ENCODE measurements at places on chromosomes 4 and X. TPM values are rescaled to one million over a fixed set of nuclear protein-coding genes. Genes with fewer than 3 reads are reported as not detected.

DNA sequence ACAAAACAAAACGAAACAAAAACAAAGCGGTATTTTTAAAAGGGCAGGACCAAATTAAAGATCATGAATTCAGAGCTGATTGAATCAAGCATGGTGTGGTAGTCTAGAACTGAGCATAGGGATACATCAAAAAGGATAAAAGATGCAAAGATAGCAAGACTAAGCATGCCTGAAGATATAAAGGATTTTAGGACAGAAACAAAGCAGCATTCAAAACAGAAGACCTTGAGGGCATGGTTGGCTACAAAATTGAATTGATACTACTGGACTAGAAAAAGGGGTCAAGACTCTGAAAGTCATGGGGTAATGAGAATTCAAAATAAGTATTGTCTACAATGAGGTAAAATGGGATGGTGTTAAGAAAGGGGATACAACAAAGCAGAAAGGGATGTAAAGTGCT is 41.6 kb downstream of the RAB33A start:
- no peak for DNase-seq

TLR1 gene
- 0.07 TPM for total RNA-seq

MAGEA11 gene
- total RNA-seq: not detected

DNA sequence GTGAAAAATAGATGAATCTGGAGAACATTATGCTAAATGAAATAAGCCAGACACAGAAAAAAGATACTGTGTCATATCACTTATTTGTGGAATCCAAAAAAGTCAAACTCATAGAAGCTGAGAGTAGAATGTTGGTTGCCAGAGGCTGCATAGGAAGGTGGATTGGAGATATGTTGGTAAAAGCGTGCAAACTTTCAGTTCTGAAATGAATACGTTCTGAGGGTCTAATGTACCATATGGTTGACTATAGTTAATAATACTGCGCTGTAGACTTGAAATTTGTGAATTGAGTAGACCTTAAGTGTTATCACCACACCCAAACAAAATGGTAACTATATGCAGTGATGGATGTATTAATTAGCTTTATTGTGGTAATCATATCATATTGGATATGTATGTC is 45.0 kb upstream of the UPRT start:
- no peak for DNase-seq

CXCL8 gene
- not detected for total RNA-seq

FANCB gene
- 1.3 TPM for total RNA-seq

DNA sequence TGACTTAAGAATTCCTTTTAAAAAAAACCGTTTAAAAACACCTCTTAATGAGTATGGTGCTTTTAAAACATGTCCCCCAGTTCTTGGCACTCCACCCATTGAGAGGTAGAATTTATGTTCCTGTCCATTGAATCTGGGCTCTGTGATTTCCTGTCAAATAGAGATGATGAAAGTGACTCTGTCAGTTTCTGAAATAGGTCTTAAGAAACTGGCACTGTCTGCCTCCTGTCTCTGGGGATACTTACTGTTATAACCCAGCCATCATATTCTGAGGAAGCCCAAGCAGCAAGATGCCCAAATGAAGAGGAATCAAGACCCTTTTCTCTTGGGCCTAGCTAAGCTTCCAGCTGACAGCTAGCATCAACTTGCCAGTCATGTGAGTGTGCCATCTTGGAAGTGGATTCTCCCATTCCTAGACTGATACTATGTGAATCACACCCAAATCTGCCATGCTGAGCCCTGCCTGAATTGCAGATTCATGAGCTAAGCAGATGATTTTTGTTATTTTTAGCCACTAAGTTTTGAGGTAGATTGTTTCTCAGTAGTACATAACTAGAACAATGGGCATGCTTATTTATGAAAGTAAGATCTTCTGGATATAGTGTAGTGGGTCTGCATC is 22.8 kb downstream of the C4orf54 start:
- DNase-seq: no peak

DNA sequence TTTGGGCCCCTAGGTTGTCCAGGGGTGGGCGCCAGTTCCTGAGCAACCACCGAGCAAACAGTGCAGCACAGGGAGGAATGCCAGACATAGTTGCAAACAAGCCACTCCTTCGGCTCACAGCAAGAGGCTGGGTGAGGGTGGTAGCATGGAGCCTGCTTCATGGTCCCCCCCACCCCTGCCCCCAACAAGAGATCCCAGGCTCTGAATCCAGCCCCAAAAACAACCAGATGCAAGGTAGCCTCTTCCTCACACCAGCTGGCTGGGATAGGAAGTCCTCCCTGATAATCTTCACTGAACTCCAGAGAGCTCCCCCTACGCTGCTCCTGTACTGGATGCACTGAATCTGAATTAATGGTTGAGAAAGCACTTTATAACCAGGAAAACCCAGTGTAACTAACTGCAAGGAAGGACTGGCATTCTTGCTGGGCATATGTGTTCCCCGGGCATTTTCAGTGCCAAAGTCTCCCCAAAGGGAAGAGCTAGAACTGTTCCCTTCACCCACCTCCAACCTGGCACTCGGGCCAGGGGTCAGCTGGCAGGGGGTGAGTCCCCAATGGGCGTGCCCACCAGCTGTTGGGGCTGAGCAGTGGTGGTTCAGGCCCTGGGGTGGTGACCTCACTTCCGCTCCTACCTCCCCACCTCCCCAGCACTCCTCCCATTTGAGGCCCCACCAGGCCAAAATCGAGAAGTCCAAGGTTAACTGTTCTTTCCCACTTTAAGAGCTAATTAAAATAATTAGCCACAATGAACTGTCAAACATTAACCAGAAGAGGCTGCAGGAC is 1.5 kb downstream of the ELF4 start:
- DNase-seq: no peak

SYN1 gene
- total RNA-seq: 2.0 TPM

- no peak for DNase-seq
Observed at GRCh38 chr4:18194278-18194677, 172.7 kb upstream of the LCORL start.

- no peak for DNase-seq
Observed at GRCh38 chr4:948936-949300, 16.7 kb downstream of the TMEM175 start.

RGN gene
- 5.7 TPM for total RNA-seq

TMEM192 gene
- total RNA-seq: 7.7 TPM

VEGFC gene
- total RNA-seq: 4.3 TPM

GRCh38 chr4:168188754-168189153 is 96.4 kb downstream of the ANXA10 start:
- DNase-seq: no peak

GRCh38 chr4:72513227-72513626 is 55.8 kb downstream of the ADAMTS3 start:
- no peak for DNase-seq

DNA sequence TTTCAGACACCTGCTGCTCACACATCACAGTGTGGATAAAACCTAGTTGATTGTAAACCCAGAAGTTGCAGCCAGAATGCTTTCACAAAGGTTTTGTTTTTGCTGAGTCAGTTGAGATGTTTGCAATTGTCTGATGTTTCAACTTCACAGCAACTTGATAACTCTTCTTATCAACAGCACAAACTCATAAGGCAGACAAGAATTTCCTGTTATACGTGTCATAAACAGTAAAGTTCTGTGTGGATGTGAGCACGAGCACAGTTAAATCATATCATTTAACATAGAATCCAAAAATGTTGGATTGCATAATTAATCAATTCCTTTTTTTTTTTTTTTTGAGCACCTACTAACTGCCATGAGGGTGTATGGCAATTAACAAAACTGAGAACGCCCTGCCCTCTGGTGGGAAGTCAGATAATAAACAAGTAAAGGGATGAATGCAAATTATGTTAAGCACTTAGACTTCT is 512.2 kb downstream of the PDHA2 start:
- peak; percentile 36 for DNase-seq

CYLC1 gene
- not detected for total RNA-seq

- DNase-seq: no peak
Observed at GRCh38 chr4:30610361-30610760, 109.8 kb upstream of the PCDH7 start.

- DNase-seq: no peak
Observed at GRCh38 chr4:6410664-6411063, 61.8 kb downstream of the PPP2R2C start.

TNMD gene
- total RNA-seq: 4.1 TPM

DNA sequence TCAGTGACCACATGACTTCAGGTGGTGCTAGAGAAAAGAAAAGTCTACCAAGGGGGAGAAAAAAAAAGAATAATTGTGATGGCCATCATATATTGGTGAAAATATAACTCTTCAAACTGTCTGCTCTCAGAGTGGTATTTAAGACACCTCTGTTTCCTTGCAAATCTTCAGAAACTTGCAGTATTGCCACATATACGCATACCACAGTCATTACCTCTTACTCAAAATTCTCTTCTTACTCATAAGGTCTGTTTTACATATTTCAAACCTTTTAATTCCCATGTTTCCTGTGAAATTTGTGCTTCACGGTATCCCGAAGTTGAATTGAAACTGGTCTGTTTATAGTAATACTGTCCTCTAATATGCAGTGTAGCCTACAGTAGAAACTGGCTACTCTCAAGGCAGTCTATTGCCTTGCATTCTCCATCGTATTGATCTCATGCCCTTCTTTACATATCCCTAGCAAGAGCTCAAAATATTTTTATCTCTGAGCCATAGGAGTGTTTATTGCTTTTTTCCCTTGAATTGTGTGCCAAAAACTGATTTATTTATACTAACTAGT is 34.7 kb upstream of the LHFPL1 start:
- DNase-seq: no peak

FLNA gene
- total RNA-seq: 405 TPM

DNA sequence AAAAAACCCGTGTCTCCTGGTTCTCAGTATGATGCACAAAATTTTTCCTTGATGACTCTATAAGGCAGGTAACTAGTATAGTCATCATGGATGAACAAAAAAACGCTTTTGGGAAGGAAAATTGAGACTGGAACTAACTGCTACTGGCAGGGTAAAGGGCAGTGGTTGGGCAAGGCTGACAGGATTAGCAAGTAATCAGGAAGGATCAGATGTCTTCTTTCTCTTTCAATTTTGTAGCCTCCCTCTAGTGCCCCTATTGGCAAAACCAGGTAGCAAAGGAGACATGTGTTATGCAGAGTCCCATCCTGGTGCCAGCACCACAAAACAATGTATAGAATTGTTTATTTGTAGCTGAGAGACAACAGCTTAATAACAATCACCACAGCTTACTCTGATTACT is 12.8 kb upstream of the SLITRK4 start:
- DNase-seq: peak; percentile 27

GRCh38 chr4:1246901-1247863 is 1.7 kb downstream of the CTBP1 start:
- DNase-seq: peak; percentile 32

SLC4A4 gene
- 14.9 TPM for total RNA-seq

DNA sequence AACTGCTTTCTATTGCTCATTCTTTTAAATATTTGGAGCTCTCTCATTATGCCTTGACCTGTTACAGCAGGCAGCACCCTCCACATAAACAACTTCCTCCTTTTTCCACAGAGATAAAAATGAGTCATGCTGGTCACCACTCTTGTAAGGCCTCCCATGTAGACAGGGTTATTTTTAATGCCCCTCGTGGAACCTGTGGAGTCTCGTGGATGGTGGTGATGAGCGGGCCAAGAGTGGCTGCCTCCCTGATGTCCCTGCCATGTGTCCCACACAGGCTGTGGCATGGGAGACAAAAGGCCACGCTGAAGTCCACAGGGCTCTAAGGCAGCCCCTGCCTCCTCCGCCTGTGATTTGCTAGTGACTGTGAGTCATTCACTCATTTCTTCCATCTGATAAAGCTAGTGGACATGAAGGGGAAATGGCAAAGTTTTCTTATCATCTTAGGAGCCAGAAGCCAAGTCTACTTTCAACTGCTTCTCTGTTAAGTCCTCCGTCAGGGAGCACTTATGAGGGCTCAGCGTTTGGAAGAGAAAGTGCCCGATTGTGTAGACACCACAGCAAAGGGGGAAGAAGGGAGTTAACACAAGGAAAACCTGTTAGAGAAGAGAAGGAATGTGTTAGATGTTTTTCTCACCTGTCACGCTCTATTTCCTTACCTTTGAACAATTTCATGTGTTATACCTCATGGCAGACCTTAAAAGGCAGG is 121.6 kb upstream of the FAT1 start:
- peak; percentile 87 for DNase-seq

MAGEC3 gene
- not detected for total RNA-seq

DNA sequence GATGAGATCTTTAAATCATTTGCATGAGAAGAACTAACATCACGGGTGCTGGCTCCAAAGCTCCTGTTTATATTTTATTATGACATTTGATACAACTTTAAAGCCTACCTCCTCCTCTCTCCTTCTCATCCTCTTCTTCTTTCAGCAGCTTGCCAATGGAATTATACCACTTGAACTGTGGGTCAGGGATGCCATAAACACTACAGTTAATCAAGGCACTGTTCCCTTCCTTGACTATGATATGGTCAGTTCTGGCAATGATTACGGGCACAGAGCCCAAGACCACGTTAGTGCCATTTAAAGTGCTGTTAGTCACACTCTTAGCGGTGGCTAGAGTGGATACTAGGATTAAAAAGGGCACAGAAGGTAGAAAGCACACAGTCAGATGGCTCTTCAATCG is 20.7 kb downstream of the MFAP3L start:
- no peak for DNase-seq

DNA sequence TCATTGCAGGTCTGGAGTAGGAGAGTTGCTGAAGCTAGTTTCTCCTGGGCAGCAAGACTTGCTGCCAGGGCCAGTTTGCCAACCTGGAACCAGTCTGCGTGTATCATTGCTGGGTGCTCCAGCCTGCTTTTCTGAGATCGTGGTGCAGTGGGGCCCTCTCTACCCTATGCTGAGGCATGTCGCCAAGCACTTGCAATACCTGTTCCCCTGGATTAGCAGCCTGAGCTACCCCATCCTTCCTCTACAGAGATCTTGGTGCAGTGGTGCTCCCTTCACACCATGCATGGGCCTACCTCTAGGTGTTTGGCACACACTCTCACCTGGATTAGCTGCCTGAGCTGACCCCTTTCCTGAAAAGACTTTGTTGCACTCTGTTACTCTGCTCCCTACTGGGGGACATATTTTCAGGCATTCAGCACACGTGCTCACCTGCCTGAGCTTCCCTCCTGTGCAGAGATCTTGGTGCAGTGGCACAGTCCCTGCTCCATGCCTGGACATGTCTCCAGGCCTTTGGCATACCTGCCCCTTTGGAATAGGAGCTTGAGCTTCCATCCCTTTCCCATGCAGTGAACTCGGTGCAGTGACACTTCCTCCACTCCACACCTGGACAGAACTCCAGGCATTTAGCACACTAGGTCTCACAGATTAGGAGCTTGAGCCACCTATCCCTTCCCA is 133.7 kb upstream of the CXCL13 start:
- no peak for DNase-seq

DNA sequence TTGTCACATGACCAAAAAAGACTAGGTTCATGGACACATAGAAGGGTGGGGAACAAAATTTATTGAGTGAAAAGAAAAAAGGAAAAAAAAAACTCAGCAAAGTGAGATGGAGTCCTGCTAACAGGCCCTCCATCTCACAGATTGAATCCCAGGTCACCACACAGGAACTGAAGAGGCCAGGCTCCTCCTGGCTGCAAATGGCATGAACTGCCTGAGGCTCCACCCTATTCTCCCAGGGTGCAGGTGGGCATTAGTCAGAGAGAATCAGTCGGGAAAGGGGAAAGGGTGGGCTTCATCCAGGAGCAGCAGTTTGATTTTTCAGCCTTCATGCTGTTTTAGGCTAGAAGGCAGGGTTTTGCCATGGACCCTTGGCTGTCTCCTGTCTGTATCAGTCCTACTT is 128.5 kb upstream of the GRID2 start:
- no peak for DNase-seq

- peak; percentile 38 for DNase-seq
Observed at GRCh38 chrX:46577221-46578005, 3.8 kb downstream of the CHST7 start.
